Activated T-helper 1 cell treated with anti-CD3 and anti-CD28 coated beads, Interleukin-12 subunit alpha, Interleukin-12 subunit beta, Interleukin-2, Interleukin-4 antibody, amounts not matched to agents 30 ng/mL and 10 ng/mL and 1 ng/mL, durations not matched to agents 14 hours and 24 hours and 36 hours (primary cell): ENCODE measurements at places on chromosomes 1 and 21.

DNA sequence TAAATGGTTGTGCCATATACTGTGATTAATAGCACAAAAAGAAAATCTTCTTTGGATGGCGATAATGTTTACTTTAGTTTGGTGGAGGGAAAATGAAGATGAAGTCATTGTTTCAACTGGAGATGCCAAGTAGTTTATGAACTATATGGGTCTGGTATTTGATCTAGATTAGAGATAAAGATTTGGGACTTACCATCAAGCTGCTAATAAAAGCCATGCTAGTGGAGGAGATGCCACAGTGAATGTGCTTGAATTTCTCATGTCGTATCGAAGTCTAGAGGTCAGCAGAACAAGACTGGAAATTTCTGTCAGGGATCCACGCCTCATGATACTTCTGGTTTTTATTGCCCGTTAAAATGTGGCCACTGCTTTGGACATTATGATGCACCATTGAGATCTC is 742.0 kb downstream of the NCAM2 start:
- DNase-seq = no peak

DNA sequence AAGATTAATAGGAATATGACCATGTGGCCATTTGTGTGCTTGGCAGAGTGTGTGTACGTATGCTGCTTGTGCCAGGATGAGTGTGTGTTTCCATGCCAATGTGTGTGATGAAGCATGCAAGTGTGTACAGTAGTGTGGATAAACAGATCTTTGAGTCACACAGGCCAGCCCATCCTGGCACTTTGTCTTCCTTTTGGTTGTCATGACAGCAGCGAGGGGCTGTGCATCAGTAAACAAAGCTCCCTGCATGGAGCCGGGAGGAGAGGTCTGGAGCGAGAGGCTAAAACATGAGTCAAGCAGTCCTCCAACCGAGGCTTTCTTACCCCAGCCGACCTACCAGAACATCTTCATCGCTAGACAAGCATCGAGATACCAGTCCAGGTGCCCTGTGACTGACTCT is 221.2 kb downstream of the CACNA1E start:
- DNase-seq = no peak

DNA sequence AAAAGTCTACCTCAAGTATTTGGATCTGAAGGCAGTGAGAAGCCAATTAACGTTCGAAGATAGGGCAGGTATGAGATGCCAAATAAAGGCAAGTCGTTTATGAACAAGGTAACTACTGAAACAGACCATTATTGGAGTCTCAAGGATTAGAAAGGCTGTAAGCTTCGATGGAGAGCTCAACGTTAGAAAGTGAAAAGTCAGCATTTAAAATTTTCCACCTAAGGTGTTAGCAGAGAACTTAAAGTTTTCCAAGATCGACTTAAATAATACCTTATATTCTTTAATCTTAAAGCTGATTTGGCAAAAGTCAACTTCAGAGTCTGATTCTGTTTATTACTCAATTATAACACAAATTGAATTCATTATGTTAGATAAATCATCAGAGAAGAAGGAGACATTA is 28.1 kb downstream of the CLDN17 start:
- no peak for DNase-seq

GRCh38 chr1:218478336-218478735 is 133.2 kb downstream of the TGFB2 start:
- DNase-seq = no peak

GRCh38 chr1:32447469-32448185 is 17.2 kb upstream of the ZBTB8B start:
- DNase-seq = no peak

GRCh38 chr1:160887071-160887470 is 2.1 kb upstream of the ITLN1 start:
- no peak for DNase-seq

DNA sequence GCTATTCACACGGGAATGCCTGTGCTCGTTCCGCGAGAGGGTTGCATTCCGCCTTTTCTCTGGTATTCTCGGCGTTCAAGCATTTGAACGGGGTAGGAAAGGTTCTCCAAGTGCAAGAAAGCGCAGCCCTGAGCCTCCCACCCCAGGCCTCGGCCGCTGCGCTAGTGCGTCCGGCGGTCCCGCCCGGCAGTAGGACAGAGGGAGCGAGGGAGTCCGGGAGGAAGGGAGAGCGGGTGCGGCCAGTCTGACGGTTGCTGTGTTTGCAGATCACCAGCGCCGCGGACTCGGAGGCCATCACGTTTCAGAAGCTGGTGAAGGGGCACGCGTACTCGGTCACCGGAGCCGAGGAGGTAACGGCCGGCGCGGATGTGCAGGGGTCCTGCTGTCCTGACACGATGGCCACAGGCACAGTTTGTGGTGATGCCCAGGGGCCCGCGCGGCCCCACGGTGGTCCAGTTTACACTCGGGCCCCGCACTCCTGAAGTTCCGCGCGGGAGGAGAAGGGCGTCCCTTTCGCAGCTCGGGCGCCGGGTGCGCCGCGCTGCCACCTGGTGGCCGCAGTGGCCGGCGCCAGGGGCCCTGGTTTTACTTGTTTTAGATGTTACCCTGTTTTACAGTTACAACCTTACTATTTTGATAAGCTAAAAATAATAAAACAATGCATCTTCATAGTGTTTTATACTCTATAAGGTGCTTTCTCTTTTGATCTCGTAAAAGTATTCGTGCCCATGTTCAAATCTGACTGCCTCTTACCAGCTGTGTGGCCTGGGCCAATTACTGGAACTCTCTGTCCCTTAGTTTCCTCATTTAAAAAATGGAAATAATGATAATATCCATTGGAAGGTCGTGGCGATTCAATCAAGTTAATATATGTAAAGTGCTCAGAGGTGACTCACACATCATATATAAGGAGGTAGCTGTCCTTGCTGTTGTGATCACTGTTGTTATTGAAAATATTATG is 36.7 kb downstream of the CAPN2 start:
- peak; percentile 39 for DNase-seq

- no peak for DNase-seq
Measured at GRCh38 chr1:175674186-175674585, 69.2 kb downstream of the TNR start.

DNA sequence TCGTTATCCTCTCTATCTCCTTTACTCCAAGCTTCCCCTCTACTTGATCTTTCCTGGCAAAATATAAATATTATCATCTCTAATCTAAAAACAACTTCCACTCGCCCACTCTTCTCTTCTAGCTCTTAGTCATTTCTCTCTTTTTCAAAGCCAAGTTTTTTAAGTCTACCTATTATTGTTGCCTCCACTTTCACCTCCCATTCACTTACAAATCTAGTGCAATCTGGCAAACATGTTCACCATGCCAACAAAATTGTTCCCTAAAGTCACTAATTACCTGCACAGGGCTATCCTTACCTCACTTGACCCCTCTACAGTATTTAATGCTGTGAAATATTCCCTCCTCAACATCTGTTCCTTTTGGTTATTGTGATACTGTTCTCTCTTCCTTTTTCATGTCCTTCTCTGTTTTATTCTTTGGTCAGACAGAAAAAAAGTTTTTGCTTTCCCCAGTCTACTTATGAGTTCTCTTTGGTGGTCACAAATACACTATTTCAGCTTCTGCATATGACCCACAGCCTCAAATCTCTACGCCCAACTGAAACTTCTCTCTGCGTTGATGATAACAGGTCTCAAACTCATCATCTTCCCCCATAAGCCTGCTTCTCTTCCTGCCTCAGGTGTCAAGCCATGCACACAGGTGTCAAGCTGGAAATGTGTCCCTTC is 31.9 kb upstream of the RAP1A start:
- no peak for DNase-seq

- DNase-seq = no peak
Measured at GRCh38 chr1:208077232-208078075, 166.5 kb upstream of the CD34 start.

DNA sequence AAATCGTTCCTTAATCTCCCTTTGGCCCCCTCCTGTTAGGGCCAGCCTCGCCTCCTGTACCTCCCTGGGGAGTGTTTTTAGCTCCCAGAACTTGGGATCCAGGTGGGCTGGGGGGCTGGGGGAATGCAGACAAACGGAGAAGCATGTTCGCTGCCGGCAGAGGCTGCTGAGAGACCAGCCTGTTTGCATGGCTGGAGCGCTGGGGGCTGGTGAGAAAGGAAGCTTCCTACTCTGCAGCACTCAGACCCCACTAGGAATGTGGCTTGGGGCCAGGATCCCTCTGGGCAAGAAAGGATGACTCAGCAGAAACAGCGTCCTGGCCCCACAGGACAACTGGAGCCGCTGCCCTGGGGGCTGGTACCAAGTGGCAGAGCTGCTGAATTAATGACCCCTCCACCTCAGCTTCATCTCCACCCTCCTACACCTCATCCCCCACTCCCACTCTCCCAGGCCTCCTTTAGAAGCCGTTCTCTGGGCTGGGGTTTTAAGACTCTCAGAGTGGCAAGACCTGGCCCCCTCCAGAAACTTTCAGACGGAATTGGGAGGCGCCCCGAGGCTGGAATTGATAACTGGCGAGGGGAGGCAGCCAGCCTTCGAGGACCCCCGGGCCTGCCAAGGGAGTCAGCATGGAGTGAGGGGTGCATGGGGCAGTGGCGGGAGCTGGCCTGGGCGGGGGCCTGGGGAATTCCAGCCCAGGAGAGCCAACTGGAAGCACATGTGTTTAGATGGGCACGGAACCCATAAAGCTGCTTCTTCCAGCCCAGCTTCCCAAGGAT is 28.5 kb upstream of the EPS8L3 start:
- DNase-seq = no peak

GRCh38 chr21:41610042-41610839 is 102.3 kb upstream of the TMPRSS2 start:
- no peak for DNase-seq

GRCh38 chr1:234148816-234149215 is 224.4 kb upstream of the COA6 start:
- no peak for DNase-seq

GRCh38 chr1:67429011-67429527 is 1.1 kb downstream of the SERBP1 start:
- DNase-seq = peak; percentile 19

- peak; percentile 47 for DNase-seq
Measured at GRCh38 chr1:172117800-172118199, 276.5 kb downstream of the DNM3 start.

DNA sequence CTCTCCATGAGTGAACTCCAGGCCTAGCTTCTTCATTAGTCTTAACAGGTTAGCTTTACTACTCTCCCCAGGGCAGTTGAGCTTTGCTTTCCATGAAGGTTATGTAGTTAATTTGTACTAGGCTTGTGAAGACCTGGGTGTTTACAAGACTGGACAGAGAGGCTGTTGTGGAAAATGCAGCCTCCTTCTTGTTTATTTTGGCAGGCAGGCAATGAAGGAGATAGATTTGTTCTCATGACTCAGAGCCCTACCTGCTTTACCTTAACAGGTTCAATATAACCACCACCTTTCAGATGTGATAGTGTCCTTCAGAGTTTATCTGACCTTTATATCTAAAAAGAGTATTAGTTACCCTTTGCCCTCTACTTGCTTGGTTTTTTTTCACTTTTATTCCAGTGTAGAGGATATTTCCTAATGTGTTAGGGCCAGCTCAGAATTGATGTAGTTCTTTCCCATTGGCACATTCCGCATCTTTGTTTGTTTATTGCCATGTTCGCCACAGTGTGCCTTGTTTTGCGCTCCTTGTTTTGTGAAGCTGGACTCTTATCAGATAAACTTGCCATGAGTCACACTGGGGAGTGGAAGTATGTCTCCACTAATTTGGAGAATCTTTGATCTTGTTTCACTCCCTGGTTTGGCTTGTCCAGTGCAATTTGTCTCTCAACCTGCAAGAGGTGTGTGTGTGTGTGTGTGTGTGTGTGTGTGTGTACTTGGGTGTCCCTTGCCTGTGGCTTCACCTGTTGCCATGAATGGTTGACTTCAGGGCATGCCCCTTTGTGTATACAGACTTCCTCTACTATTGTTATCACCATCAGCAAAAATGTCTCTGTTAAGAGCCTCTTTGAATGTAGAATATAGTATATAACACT is 87.4 kb upstream of the MACF1 start:
- no peak for DNase-seq

- no peak for DNase-seq
Measured at GRCh38 chr1:158257888-158258287, 3.7 kb downstream of the CD1A start.

DNA sequence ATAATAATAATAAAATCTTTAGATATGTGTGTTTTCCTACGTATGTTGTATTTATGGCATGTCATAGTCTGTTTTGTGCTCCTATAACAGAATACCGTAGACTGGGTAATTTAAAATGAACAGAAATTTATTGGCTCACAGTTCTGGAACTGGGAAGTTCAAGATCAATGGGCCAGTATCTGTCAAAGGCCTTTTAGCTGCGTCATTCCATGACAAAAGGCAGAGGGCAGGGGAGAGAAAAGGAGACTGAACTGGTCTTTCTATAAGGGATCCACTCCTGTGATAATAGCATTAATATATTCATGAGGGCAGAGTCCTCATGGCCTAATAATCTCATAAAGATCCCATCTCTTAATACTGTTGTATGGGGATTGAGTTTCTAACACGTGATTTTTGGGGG is 7.1 kb upstream of the SFT2D2 start:
- DNase-seq = no peak

DNA sequence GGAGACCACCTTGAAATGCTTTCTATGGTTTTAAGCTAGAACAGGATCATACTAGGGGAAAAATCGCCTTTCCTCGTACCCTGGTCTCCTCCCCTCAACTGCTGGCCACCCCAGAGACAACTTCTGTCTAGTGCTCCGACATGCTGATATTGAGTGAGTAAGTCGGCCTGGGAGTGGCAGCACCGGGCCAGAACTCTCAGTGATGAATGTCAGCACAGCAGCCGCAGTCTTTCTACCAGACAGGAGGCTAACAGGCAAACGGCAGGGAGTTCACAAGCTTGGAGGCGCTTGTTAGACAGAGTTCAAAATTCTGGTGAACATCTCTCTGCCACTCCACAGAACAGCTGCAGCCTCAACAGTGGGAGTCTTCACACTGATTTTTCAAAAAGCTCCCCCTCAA is 716.9 kb downstream of the ADGRL2 start:
- no peak for DNase-seq
